Right ventricle myocardium inferior (tissue), 1 donor: ENCODE measurements at places on chromosomes 3 and 15.

- DNase-seq, result no peak
These were observed 16.6 kb downstream of the AQP9 start for GRCh38 chr15:58154769-58155168.

DNA sequence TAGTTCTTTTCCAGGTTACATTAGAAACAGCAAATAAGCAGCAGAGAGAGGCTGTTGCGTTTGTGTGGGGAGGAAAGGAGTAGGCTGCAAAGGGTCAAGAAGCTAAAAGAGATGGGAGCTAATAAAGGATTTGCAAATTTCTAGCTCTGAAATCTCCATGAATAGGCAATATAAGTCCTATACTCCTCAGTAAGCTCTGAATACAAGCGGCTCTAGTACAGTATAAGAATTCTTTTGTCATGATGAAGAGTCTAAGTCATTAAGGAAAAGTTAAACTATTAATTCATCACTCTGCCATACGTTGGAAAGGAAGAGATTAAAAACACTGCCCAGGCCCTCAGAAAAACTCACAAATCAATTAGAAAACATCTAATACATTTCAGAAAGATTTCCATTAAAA, 59.3 kb downstream of the CEP152 start:
- no peak for DNase-seq

- no peak for DNase-seq
These were observed 98.9 kb downstream of the APBA2 start for GRCh38 chr15:28984421-28985315.

GRCh38 chr3:181948286-181948685, 236.6 kb downstream of the SOX2 start:
- DNase-seq, result no peak

DNA sequence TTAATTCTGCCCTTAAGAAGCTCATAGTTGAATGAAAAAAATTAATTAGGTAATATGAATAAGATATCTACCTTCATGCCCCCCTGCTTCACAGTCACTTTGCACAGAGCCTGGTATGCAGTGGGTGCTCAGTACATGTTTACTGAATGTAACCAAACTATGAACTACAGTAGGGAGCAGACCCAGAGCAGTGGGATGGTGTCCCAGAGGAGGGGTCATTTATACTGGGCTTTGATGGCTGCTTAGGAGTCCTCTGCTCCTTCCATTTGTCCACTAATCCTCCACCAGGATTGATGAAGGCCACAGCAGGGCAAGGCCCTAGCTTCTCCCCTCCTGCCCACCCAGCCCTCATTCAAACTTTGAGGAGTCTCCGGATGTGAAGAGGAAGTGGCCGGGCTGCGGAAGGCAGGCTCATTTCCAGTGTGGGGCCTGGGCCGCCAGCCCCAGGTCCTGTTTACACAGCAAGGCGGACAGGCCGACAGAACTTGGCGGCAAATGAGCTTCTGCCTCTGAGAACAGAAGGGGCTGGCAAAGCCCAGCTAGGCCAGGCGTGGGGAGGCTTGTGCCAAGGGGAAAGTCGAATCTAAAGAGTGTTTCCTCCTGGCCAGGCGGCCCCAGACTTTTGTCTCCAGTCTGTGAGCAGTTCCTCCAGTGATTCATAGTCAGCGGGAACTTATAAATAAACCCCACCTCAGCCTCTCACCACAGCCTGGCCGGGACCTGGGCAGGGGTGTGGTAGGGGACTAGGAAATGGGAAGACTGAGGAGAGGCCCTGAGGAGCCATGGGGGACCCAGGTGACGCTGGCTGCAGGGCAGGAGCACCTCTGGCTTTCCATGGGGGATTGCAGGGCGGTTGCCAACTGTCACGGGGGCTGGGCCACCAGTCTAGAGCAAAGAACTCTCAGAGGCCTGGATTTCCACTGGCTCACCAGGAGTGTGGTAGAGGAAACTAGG, 51.6 kb upstream of the LCTL start:
- peak; percentile 88 for DNase-seq

- DNase-seq, result no peak
These were observed 163.7 kb upstream of the LRTM1 start for GRCh38 chr3:55091381-55092225.

GRCh38 chr3:123154020-123154985, 47.4 kb upstream of the SEC22A start:
- no peak for DNase-seq

DNA sequence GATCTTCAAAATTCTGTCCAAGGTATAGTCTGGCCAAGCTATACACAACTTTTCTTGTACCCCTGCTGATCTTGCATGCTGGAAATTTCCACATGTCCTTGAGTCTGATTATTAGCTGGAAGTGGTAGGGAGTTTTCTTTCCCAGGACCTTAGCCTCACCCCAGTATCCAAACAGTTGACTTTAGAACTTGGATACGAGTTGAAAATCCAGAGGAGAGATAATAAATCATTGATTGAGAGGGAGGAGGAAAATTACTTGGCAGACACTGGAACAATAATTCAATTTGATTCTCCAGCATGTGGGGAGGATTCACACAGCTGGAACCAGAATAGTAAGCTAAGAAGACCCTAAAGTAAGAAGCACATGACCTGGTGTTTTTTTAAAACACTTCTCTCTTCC, 116.4 kb downstream of the IL5RA start:
- no peak for DNase-seq

- no peak for DNase-seq
These were observed 62.2 kb downstream of the MB21D2 start for GRCh38 chr3:192855434-192855833.

GRCh38 chr3:107666853-107667252, 144.1 kb downstream of the BBX start:
- no peak for DNase-seq

DNA sequence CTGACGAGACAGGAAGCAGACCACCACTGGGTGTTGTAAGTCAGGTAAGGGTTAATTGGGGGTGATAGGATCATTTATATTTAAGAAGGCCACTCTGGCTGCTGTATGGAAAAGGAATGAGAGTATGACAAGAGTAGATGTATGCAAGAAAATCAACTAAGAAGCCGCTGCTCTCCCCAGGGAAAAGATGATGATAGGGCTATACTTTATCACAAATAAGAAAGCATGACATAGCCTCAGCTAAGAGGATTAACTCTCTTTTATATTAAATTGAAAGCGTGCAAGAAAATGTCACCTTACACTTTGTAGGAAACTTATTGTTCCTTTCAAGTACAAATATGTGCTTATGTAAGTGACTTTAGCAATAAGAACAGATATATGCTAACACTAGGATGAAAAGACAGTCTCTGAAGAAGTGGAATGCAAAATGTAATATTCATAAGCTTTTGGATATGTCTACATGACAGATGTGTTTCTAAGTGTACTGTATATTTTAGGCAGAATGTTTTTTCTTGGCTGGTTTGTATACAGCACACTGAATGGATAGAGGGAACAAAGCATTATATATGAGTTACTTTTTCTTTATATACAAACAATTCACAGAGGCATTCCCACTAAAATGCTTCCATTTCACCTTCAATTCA, 8.7 kb upstream of the NDUFB4 start:
- no peak for DNase-seq

- no peak for DNase-seq
These were observed 258.4 kb downstream of the XXYLT1 start for GRCh38 chr3:195012571-195012970.

DNA sequence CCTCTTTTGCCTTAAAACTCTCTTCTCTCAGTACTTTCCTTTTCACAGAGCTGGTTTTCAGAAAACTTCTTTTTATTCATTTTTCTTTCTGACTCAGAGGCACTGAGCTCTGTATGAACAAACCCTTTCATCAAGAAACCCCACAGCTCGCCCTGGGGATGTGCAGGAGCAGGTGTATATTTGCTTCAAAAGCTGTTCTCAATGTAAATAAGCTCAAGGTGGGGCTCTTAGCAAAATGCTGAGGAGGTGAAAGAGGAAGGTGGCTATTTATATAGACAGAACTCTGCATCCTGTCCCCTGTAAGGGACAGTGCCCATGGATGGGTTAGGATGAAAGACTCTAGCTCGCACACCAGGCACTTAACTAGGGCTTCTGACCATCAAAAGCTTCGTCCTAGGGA, 302.0 kb downstream of the WDR72 start:
- DNase-seq, result no peak

- no peak for DNase-seq
These were observed 16.8 kb downstream of the HSPBAP1 start for GRCh38 chr3:122776675-122777468.

GRCh38 chr15:29870495-29871151, 48.4 kb upstream of the TJP1 start:
- no peak for DNase-seq

DNA sequence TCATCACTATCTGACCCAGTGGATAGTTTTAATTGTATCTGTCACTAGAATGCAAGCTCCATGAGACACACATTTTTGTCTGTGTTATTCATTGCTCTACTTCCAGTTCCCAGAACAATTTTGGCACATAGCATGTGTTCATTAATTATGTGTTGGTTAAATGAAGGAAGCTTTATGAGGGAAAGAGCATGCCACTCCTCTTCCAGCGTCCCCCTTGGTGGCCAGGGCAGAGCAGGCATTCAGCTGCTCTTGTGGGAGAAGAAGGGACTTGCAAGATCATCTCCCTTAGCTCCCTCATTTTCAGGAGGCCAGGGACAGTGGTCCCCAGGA, 489 bp upstream of the GALNT15 start:
- no peak for DNase-seq

- DNase-seq, result no peak
These were observed 366.7 kb upstream of the PROK2 start for GRCh38 chr3:72151465-72152238.

- DNase-seq, result no peak
These were observed 11.9 kb downstream of the WDR72 start for GRCh38 chr15:53747501-53748068.

DNA sequence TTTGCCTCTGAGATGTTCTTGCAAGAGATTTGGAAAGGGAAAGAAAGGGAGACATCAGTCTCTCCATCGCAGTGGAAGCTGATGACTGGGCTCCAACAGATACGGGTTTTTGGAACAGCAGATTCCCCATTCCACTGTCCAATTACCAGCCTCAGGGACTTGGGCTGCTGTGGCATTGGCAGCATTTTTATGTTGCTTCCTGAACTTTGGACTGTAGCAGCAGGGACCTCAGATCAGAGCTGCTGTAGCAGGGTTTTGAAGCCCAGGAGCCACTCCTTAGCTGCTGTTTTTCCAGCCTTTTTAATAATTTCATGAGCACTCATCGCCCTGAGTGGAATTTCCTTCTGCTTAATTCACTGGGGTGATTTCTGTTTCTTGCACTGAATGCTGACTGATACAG, 135.7 kb upstream of the SLCO3A1 start:
- DNase-seq, result no peak

DNA sequence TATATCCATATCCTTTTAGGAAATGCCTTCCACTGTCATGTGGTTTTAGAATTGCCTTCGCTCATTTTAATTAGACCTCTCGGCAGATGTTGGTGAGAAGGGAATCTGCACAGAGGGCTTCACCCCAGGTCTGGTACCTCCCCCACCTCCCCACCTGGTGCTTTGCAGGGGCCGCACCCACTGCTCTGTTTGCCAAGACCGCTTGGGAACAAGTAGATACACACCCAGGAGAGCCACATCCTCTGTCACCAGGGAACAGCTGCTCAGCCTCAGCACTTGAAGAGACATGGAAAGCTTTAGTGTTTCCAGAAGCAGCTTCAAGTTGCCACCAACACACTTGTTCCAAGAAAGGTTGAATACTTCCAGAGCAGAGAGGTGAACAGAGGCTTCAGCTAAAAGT, 21.8 kb downstream of the LRRC31 start:
- DNase-seq, result no peak

GRCh38 chr3:176995946-176996345, 201.3 kb downstream of the TBL1XR1 start:
- no peak for DNase-seq

GRCh38 chr15:85374831-85375230, 5.6 kb upstream of the AKAP13 start:
- DNase-seq, result no peak

GRCh38 chr3:160078533-160078932, 89.9 kb downstream of the IL12A start:
- no peak for DNase-seq

DNA sequence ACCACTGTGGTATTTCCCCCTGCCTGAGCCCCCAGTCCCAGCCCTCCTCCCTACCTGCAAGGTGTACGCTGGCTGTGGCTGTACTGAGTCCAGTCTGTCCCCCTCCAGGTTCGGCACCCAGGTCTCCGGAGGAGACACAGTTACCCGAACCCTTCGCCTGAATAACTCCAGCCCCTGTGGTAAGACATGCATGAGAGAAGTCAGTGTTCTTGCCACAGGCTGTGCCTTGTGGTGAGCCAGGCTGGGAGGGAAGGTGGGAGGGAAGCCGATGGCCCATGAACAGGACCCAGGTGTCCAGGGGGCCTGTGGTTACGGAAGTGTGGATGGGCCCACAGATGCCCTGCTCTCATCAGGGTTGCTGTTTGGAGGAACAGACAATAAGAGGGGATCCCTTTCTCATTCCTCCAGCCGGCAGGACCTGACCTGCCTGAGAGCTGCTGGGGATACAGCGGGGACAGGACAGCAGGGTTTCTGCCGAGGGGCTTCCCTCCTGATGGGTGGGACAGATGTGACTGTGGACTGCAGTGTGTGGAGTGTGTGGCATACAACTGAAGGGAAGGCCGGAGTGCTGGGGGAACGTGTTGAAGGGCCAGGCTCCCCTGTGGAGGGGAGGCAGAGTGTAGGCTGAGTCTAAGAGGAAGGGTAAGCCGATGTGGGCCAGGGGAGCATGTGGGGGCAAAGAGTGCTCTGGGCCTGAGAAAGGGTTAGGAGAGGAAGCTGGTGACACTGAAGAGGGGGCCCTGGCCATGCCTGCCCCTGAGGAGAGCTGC, 21.9 kb downstream of the ACAA1 start:
- no peak for DNase-seq

- DNase-seq, result peak; percentile 48
These were observed 48.2 kb upstream of the SMAD6 start for GRCh38 chr15:66653852-66654251.

DNA sequence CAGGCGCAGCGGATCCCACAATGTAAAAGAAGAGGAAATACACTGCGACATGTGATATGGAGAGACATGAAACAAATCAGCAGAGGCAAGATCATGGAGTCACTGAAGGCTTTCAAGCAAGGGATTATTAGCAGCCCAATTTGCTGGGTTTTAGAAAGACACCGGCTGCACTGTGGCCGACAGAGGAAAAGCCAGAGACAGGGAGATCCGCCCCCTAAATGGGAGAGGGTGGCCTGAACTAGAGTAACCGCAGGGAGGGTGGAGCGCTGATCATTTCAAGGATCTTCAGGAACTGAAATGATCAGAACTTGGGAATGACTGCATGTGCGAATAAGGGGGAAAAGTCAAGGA, 612 bp upstream of the C15orf40 start:
- no peak for DNase-seq

GRCh38 chr3:9198899-9199335, 50.5 kb downstream of the SRGAP3 start:
- no peak for DNase-seq

DNA sequence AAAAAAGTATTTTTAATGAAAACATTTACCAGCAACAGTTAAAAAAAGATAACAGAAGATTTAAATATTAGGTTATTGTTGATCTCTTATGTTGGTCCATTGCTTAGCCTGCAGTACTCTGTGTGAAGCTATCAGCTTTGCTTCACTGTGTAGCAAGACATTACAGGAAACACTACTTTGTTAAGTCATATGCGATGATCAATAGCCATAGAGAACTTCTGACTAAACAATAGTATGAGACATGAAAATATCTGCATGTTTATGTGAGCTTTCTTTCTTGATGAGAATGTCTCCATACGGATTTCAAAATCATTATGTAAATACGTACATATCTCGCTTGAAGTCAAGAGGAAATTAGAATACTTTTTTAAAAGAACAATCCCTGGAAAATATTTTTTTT, 27.0 kb upstream of the CAPN3 start:
- DNase-seq, result no peak
